Left hindlimb (tissue), 1 donor: ENCODE measurements at places on chromosomes 5 and 9.

GRCh38 chr5:83848941-83849340 is 128.3 kb upstream of the HAPLN1 start:
- no peak for DNase-seq

- DNase-seq = no peak
Measured at GRCh38 chr5:154945695-154946301, 4.9 kb downstream of the MRPL22 start.

GRCh38 chr9:3296536-3296935 is 229.3 kb downstream of the RFX3 start:
- no peak for DNase-seq

GRCh38 chr5:102998224-102998623 is 121.7 kb downstream of the GIN1 start:
- DNase-seq = no peak

DNA sequence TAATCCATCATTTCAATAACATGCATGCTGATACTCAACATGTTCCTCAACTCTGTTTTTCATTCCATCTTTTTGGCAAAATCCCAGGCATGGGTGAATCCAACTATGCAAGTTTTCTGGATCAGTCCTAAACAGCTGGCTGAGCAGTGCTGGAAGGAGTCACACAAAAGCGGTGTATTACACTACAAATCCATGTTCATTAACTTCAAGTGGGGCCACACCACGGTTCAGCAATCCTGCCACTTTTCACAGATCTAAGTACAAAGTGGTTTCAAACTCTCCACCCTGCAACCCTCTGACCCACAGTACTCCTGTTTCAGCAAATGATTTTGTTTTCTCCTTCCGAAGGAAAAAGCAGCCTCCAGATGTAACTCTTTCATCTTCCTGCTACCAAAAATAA is 222.5 kb downstream of the EPB41L4A start:
- no peak for DNase-seq

DNA sequence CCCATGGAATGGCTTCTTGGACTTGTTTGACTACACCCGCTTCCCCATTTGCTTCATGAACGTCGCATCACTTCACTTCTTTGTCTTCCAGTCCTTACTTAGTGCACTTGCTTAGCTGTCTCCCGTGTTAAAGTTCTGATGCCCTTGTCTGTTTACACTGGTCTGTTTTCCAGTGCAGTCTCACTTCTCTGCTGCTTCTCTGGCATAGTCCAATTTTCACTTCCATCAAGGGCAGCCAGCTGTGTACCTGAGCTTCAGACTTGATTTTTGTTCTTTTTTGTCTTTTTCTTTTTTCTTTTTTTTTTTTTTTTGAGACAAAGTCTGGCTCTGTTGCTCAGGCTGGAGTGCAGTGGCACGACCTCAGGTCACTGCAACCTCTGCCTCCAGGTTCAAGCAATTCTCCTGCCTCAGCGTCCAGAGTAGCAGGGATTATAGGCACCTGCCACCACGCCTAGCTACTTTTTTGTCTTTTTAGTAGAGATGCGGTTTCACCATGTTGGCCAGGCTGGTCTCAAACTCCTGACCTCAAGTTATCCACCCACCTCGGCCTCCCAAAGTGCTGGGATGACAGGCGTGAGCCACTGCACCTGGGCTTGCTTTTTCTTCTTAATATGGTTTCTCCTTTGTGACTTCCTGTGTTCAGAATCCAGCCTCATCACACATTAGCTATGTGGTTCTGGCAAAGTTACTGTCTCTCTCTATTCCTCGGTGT is 75.4 kb downstream of the LRRC70 start:
- no peak for DNase-seq
